ENCODE measurements at places on chromosomes 16 and 17. TPM values are rescaled to one million over a fixed set of nuclear protein-coding genes. Genes with fewer than 3 reads are reported as not detected.

- DNase-seq = no peak
- no peak overlapping the region for H3K27ac ChIP-seq
- H3K4me1 ChIP-seq = peaks cover 58% of the 10 kb centered on the region
- no peaks in the 10 kb centered on the region for H3K27me3 ChIP-seq
Observed at GRCh38 chr16:48605518-48606110, 4.4 kb downstream of the N4BP1 start.

- H3K36me3 ChIP-seq = no peaks in the 10 kb centered on the region
- H3K4me3 ChIP-seq = no peak overlapping the region
- H3K27me3 ChIP-seq = peaks cover 14% of the 10 kb centered on the region
Observed at GRCh38 chr16:730666-731509, 4.0 kb downstream of the HAGHL start.

- H3K4me3 ChIP-seq = no peak overlapping the region
- DNase-seq = no peak
- H3K36me3 ChIP-seq = peaks cover 82% of the 10 kb centered on the region
Observed at GRCh38 chr17:21020622-21021021, 22.2 kb downstream of the USP22 start.

DNA sequence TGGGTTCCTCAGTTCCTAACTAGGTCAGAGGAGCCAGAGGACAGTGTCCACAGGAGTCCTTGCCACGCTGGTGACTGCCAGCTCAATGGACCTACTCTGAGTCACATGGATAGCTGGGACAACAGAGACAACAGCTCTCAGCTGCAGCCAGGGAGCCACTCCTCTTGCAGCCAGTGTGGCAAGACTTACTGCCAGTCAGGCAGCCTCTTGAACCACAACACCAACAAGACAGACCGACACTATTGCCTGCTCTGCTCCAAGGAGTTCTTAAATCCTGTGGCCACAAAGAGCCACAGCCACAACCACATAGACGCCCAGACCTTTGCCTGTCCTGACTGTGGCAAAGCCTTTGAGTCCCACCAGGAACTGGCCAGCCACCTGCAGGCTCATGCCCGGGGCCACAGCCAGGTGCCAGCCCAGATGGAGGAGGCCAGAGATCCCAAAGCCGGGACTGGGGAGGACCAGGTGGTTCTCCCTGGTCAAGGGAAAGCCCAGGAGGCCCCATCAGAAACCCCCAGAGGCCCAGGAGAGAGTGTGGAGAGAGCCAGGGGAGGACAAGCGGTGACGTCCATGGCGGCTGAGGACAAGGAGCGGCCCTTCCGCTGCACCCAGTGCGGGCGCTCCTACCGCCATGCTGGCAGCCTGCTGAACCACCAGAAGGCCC is 6.7 kb downstream of the ZNF646 start:
- H3K36me3 ChIP-seq = peaks cover 15% of the 10 kb centered on the region
- H3K4me3 ChIP-seq = no peak overlapping the region
- H3K27ac ChIP-seq = no peak overlapping the region

- no peak for DNase-seq
- H3K27ac ChIP-seq = no peak overlapping the region
- no peaks in the 10 kb centered on the region for H3K4me1 ChIP-seq
- no peaks in the 10 kb centered on the region for H3K27me3 ChIP-seq
- H3K4me3 ChIP-seq = no peak overlapping the region
- no peaks in the 10 kb centered on the region for H3K36me3 ChIP-seq
Observed at GRCh38 chr16:24829153-24829552, 16.6 kb upstream of the SLC5A11 start.

DNA sequence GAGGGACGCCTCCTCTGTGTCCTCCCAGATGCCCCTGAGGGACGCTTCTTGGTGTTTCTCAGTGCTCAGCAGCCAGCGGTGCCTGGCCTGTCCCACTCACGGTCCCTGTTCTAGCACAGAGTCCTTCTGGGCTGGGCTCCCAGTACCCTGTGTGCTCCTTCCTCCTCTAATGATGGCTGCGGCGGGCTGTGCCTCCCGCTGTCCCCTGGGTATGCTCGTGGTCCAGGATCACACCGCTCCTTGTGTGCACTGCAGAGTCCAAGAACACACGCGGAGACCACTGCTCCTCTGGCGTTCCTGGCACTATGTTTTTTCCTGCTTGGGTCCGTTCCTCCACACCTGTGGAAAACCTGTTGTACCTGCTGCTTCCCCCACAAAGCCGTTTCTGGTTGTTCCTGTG is 15.1 kb upstream of the IRF8 start:
- no peak overlapping the region for H3K27ac ChIP-seq
- no peaks in the 10 kb centered on the region for H3K27me3 ChIP-seq
- H3K4me3 ChIP-seq = no peak overlapping the region
- DNase-seq = no peak
- H3K4me1 ChIP-seq = no peaks in the 10 kb centered on the region

SMTNL2 gene
- total RNA-seq = 6.3 TPM
